ENCODE measurements at places on chromosomes 3 and 15. TPM values are rescaled to one million over a fixed set of nuclear protein-coding genes. Genes with fewer than 3 reads are reported as not detected.

DNA sequence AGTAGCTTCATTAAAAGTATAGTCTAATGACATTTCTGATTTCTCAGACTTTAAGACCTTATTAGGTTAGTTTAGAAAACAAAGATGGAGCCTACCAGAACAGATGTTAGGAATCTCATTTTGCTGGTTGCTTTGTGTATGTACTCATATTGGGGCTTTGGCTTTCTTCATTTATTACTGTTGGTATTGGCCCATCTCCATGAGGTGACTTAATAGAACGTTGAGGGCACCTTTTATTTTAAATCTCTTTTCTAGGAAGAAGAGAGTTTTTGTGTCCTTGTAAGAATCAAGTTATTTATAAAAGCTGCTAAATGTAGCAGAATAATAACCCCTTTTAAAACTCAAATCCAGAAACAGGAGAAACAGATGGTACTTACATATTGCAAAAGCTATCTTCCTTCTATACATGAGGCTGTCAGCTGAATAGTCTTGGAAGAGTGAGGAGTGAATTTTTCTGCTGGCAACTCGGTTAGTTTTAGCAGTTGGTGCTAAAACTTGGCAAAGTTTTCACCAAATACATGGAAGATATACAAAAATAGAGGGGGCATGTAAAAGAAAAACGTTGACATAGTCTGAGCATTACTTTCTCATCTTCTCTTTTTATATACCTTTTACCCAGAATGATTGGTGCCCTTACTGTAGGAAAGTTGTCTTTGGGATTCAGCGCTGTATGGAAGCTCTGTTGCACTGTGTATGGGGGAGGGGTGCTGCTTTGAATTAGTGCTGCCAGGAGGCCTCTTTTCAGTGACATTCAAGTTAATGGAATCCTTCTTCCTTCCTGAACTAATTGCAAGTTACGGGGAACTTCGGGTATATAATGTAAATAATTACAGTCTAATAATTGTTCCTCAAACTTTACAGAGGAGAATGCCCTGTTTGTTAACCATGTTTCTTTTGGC, 35.8 kb downstream of the CTNNB1 start:
- peaks cover 86% of the 10 kb centered on the region for H3K36me3 ChIP-seq
- DNase-seq, result no peak
- H3K4me3 ChIP-seq, result no peak overlapping the region
- peaks cover 7% of the 10 kb centered on the region for H3K4me1 ChIP-seq
- no peaks in the 10 kb centered on the region for H3K27me3 ChIP-seq

DNA sequence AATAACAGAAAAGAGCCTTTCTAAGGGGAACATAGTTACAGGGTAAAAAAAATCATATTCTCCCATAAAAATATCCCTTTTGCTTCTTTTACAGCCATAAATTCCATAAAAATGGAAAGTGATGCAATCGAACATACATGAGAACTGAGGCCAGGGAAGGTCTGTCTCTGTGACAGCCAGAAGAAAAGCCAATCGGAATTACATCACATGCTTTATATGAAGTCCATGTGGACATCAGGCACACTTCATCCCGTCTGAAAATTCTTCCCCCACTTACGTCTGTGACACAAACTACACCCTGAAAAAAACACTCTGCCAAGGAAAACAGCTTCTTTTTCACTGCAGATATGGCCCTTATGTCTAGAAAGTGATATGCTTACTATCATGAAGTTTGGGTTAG, 323.5 kb downstream of the ERC2 start:
- DNase-seq, result no peak
- no peak overlapping the region for H3K27ac ChIP-seq
- H3K27me3 ChIP-seq, result no peaks in the 10 kb centered on the region
- H3K36me3 ChIP-seq, result no peaks in the 10 kb centered on the region
- H3K4me3 ChIP-seq, result no peak overlapping the region

DNA sequence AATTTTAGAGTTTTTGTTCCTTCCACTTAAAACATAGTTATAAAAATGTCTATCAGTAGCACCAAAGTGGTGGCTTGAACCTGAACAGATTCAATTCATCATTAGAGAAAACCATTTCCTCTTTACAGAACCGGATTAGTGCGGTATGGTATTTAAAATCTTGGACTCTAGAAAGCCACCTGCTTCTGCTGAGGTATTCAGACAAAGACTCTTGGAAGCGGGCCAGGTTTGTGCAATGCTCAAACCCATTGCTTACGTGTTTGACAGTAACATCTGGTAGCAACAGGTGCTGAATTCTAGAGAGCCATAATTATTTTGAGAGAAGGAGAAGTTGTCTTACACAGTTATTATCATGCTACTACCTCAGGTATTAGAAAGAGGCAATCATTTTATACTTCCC, 290.5 kb downstream of the NAALADL2 start:
- H3K36me3 ChIP-seq, result no peaks in the 10 kb centered on the region
- peaks cover 3% of the 10 kb centered on the region for H3K4me1 ChIP-seq

Gene XRN1
- 3.8 TPM for polyA plus RNA-seq

Gene GNB4
- polyA plus RNA-seq, result 8.7 TPM

Gene C3orf80
- not detected for polyA plus RNA-seq

Gene ZNF774
- 1.6 TPM for polyA plus RNA-seq

Gene MORC1
- not detected for polyA plus RNA-seq

- H3K4me3 ChIP-seq, result no peak overlapping the region
- H3K36me3 ChIP-seq, result peaks cover 62% of the 10 kb centered on the region
- no peaks in the 10 kb centered on the region for H3K27me3 ChIP-seq
Measured at GRCh38 chr15:28117432-28117990, 18.4 kb upstream of the OCA2 start.

Gene TRPM1
- polyA plus RNA-seq, result not detected

Gene LYSMD2
- 14.2 TPM for polyA plus RNA-seq

- H3K36me3 ChIP-seq, result no peaks in the 10 kb centered on the region
- DNase-seq, result no peak
- no peak overlapping the region for H3K27ac ChIP-seq
- H3K4me3 ChIP-seq, result no peak overlapping the region
- 0 out of 2 replicates have a peak, but pooled peaks cover 6% of the 10 kb centered on the region for H3K27me3 ChIP-seq
Measured at GRCh38 chr3:183591881-183592521, 36.5 kb upstream of the KLHL6 start.
